Dermis microvascular lymphatic vessel endothelial cell (primary cell): ENCODE measurements at places on chromosomes 12 and 14. TPM values are rescaled to one million over a fixed set of nuclear protein-coding genes. Genes with fewer than 3 reads are reported as not detected.

The TBC1D30 gene
- 13.9 and 14.3 TPM in 2 replicates for total RNA-seq

The PRMT5 gene
- total RNA-seq = 38.4 and 47.1 TPM in 2 replicates

The CLEC1B gene
- not detected in 2 replicates for total RNA-seq

The POU6F1 gene
- total RNA-seq = 1.3 and 3.0 TPM in 2 replicates

The PRIMA1 gene
- not detected in 2 replicates for total RNA-seq

The CLEC2A gene
- total RNA-seq = not detected in 2 replicates
